ENCODE measurements at places on chromosomes 2 and 18.

GRCh38 chr2:233450864-233451575 is 96.7 kb downstream of the DGKD start:
- no peak for DNase-seq

DNA sequence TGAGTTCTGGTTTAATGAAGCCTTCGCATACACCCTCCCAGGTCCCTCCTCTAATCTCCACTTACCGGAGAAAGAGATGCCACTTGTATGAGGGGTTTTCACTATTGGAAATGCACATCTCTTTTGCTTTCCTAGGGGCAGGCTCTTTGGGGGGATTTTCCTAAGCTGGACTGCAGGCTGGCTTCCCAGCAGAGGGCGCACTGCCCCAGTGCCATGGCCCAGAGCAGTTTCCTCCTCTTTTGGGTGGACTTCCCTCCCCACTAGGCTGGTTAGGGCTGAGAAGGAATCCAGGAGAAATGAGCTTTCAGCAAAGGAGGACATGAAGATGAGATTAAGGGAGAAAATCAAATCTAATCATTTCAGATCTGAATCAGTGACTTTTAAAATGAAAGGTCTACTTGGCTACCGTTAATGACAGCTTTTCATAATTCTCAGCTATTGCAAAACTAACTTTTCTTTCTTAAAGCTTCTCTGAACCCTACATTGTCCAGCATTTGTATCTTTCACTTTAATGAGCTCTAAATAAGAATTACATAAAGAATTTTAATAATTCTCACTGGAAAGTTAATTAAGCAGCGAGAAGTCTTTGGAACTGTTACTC is 784.1 kb upstream of the FANCL start:
- peak; percentile 17 for DNase-seq

DNA sequence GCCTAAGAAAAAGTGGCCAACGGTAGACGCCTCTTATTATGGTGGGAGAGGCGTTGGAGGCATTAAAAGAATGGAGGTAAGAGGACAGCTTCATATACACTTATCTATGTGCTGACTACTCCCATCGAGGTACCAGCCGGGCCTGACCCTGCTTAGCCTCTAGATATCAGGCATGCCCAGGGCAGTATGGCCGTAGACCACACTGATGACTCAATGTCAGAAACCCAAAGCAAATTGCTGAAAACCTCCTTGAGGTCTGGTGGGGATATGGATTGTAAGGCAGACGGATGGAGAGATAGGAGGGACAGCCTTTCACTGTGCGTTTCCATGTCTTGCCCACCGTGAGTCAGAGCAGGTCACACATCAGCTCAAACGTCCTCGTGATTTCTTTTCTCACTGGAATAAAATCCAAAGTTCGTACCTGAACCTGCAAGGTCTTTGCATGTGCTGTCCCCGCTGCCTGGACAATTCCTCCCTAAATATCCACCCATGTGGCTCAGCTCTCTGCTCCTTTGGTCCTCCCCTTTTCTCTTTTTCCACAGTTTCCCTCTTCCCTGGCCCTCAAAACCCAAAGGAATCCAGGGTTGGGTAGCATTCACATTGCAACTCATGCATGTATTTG is 168.9 kb downstream of the ANTXR1 start:
- DNase-seq = no peak

GRCh38 chr2:171149986-171150693 is 10.6 kb downstream of the TLK1 start:
- no peak for DNase-seq

GRCh38 chr2:168565112-168565511 is 109.0 kb downstream of the CERS6 start:
- no peak for DNase-seq

DNA sequence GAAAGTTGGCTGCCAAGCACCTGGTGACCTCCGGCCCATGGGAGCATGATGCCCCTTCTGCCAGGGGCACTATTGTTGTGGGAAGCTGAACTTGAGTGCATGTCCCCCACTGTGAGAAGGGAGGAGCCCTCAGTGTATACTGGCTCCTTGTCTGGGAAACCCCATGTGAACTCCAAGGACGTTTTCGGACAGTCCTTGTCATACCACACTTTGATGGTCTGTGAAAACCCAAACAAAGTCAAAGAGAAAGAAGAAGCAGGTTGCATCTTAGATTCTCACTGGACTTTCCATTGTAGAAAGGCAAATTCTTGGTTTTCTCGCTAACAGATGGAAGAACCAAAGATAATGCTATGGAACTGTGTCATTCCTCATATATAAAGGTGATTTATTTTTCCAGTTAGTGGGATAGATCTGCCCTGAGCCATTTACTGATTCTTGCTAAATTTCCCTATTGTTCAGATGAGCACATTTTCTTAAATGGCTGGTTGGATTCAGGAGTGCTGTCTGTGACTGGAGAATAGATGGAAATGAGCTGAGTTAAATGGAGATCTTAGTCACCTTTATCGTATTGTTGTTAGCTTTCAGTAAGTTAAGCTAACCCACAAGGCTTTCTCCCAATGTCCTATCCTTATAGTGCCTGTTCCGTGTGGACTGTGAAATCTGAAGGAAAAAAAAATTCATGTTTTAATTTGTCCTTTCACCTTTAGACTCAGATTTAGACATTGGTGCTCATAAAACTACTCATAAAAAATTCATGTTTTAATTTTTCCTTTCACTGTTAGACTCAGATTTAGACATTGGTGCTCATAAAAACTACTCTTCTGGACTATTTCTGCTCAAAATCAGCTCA is 166.6 kb downstream of the ACTR3 start:
- no peak for DNase-seq

DNA sequence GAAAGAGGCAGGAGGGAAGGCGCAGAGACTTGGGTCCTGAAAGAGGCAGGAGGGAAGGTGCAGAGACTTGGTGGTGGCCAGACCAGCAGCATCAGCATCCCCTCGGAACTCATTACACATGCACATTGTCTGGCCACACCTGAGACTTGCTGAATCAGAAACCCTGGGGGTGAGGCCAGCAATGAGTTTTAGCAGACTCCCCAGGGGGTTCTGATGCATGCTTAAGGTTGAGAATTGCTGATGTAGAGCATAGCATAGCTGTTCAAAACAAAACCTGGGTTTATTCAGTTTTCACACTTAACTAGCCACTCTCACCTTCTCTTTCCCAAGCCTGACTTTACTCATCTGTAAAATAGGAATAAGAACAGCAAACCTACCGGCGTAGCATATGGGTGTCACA is 122.9 kb downstream of the MRO start:
- DNase-seq = peak; percentile 9

DNA sequence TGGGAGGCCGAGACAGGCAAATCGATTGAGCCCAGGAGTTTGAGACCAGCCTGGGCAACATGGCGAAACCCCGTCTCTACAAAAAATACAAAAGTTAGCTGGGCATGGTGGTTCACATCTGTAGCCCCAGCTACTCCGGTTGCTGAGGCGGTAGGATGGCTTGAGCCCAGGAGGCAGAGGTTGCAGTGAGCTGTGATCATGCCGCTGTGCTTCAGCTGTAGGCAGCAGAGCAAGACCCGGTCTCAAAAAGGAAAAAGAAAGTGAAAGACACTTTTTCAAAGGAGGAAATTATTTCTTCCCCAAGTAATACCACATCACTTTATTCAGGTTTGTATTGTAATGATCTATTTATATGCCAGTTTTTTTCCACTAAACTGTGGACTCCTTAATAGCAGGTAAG is 35.7 kb upstream of the TAF4B start:
- DNase-seq = peak; percentile 66

DNA sequence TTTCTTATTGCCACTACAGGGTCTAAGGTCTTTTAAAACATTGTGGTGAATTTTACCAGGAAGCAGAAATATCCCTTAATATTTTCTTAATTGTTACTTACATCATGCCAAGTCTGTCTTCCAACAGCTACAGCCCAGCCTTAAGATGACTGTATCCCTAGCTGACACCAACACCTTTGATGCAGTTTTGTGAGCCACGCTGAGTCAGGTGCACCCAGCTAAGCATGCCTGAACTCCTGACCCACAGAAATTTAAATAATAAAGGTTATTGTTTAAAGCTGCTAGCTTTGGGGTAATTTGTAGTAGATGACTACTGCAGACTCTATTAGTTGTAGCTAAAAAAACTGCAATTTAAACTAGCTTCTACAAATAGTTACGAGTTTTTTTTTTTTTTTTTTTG is 1757.9 kb upstream of the LRRTM1 start:
- no peak for DNase-seq

Data from GM06990 (cell line).